Fibroblast of the aortic adventitia (primary cell): ENCODE measurements at places on chromosomes 2 and 18.

DNA sequence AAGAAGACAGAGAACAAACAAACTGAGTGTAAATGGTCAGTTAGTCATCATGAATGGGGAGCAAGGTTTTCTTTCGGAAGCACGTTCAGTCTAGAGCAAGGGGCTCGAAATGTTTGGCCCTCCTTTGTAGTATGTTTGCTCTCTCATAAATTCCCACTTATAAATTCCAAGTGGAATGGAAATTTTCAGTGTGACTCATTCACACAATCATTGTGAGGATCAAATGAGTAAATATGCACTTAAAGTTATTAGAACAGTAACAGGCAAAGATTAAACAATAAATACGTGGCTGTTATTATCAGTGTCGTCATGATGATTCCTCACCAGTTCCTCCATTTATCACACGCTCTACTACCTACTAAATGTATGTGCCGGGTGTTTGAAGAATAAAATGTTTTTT is 10.5 kb downstream of the CNGA3 start:
- no peak for DNase-seq

DNA sequence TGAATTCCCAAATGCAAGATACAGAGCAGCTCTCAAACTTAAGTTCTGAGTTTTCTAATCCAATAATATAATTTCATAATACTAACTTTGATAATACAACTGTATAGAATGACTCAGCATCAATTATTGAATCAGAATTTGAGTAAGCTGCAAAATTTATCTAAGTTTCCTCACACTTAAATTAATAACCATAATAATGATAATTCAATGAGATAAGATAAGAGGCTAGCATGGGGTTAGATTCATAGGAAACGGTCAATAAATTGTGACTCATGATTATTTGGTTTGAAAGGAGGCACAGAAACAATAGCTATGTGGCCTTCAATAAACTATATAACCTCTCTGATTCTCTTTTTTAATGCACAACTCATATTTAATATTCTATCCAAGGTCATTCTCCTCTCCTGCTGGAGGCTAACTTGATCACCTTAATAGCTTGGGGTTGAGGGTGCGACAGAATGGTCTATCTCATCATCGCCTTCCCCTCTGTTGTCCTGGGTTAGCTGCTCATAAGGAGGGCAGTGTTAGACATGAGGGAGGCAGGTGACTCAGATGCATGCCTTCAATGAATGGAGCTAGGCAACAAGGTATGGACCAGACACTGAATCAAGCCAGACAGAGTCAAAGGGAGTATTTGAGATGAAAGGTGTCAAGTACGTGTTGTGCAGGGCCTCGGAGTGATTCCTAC is 36.2 kb upstream of the BMP10 start:
- DNase-seq: no peak

GRCh38 chr18:79939096-79939495 is 12.4 kb downstream of the SLC66A2 start:
- DNase-seq: no peak

DNA sequence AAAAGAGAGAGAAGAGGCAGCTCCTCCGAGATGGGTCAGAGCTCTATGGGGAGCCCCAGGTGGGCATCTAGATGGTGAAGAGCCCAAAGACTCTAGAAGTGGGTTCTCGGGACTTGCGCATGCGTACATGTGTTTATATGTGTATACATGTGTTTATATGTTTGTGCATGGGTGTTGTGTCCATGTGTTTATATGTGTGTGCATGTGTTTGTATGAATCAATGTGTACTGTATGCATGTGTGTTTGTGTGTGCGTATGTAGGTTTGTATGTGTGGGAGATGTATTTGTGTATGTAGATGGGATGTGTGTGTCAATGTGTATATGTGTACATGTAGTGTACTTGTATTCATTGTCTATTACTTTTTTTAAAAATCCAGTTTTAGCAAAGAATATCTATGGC is 25.6 kb downstream of the DNPEP start:
- DNase-seq: no peak
